ENCODE measurements at places on chromosomes 3 and 15.

- DNase-seq: no peak
These were observed 36.5 kb downstream of the QTRT2 start for GRCh38 chr3:114093016-114093380.

GRCh38 chr3:129121016-129121791 is 400 bp downstream of the RAB43 start:
- DNase-seq: no peak

DNA sequence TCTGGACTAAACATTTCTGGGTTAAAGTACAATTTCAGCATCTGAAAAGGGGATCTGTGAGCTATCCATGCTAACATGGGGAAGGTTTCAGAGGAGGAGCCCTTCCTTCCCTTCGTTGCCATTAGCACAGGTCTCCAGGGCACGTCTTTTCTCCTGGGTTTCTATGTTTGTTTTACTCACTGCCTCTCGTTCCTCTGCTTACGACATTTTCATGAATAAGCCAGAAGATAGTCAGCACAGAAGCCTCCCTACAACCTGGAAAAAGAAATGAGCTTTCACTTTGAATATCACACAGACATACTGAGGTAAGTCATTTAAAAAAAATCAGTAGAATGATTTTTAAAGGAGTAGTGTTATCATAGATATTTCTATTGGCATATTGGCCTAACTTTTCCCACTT is 117.2 kb upstream of the KCNMB2 start:
- no peak for DNase-seq

GRCh38 chr3:180492047-180492446 is 109.9 kb upstream of the TTC14 start:
- DNase-seq: no peak

DNA sequence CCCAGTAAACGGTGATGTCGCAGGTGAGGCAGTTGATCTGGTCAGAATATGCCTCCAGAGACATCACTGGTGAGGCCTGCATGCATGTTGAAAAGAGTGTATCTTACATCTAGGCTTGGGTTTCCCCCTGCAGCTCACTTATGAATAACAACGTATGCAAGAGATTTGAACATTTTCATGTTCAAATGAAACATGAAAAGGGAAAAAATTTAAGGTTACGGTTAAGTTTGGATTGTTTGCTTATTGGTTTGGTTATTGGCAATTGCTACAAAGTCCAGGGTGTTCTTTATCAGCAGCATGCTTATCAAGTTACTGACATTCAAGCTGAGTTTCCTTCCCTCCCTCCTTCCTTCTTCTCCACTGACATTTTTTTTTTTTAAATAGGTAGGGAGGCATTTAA is 123.2 kb downstream of the IGF1R start:
- no peak for DNase-seq

GRCh38 chr3:129410971-129411370 is 17.5 kb downstream of the EFCAB12 start:
- no peak for DNase-seq

DNA sequence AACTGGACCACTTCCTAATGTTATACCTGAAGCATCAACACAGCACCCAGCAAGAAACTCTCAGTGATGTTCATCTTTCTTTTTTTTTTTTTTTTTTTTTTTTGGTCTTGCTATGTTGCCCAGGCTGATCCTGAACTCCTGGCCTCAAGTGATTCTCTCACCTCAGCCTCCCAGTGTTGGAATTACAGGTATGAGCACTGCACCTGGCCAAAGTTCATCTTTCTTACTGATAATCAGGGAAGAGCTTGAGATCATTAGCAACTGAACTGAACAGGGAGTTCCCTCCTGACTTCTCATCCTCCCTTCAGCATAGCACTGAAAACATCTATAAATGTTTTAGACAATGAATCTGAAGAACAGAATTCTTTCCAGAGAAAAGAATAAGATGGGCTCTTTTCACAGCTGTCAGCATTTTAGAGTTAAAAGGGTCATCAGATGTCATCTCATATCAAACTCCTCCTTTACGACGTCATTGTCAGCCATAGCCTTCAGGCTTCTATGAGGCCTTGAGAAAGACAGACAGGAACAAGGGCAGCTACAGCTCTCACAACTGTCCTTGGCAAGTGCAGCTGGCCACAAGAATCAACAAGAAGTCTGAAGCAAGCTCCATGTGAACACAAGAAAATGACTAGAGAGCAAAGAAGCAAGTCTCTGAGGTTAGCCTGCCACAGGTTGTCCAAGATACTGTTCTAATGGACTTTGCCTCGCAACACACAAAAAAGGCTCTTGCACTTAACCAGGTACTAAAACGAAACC is 33.8 kb downstream of the SCAP start:
- no peak for DNase-seq

DNA sequence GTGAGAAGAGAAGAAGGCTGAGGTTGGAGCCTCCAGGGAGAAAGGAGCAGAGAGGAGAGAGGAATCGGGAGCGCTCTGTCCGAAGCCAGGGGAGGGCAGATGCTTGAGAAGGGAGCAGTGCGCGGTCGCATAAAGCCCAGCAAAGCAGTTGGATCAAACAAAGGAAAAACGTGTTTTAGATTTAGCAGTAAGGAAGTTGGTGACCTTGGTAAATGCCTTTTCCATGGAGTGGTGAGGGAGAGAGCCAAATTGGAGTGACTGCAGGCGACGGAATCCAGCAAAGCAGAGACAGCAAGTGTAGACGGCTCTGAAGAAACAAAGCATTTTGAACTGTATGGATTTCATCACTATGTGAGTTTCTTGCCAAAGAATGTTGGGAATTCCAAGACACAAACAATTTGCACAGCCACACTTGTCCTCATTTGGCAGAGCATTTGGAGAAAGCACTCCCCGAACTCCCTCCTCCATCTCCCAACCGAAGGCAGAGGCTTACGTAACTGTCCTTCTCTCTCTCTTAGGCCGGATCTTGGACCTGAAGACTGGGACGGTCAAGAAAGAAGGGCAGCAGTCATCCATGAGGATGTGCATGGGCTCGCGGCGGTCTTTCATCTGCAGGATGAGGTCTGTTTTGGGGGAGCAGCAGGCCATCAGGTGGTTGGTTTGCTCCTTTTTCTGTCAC is 103.6 kb downstream of the ARNT2 start:
- DNase-seq: no peak

DNA sequence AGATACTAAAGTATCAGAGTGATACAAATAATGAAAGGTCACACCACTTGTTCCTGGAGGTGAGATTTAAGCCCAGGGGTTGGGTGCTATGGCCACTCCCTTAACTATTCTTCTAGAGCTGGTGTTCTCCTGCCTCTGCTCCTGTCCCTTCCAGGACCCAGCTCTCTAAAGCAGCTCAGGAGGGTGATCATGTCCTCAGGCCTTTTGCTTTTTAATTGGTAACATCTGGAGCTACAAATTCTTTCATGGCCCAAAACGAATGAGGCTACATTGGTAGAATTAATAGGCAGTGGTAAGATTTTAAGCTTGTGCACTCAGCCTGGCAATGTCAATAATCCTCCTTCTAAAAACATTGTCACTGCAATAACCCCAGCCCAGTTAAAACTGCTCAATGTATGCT is 38.2 kb upstream of the CNOT10 start:
- no peak for DNase-seq

DNA sequence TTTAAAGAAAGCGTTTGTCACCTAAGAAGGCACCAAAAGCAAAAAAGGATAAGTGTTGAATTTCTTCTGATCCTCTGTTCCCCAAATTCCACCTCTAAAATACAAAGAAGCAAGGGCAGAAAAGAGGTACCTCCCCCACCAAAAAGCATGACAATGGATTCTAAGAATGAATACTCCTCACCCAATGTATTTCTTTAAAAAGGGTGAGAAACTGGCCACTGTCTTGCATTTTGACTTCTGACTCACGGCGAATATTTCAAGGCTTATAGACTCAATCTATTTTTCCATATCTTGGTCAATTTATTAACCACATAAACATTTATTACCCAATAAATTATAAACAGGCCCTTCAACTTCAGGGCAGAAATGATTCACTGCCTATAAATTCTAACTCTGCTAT is 131.1 kb downstream of the NR1I2 start:
- DNase-seq: no peak

- no peak for DNase-seq
These were observed 64.2 kb upstream of the LINGO1 start for GRCh38 chr15:77696871-77697270.

- DNase-seq: no peak
These were observed 17.0 kb downstream of the PRKAR2A start for GRCh38 chr3:48830715-48831114.

- no peak for DNase-seq
These were observed 231.5 kb upstream of the TLE3 start for GRCh38 chr15:70329179-70329578.

DNA sequence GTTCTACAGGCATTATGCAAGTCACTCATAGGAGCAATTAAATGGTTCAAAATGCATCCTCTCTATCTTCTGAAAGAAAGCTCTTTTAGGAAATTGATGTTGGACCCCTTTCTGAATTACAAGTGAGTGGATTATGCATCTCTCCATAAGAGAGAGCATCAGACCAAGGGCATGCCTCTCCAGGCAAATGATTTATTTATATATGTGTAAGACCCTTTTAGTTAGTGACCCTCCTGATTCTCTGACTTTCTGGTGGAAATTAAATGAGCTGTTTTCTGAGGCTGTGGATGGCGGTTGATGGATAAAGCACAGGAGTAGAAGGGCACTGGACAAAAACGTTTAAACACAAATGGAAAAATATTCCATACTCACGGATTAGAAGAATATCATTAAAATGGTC is 62.6 kb downstream of the CADPS start:
- DNase-seq: no peak

DNA sequence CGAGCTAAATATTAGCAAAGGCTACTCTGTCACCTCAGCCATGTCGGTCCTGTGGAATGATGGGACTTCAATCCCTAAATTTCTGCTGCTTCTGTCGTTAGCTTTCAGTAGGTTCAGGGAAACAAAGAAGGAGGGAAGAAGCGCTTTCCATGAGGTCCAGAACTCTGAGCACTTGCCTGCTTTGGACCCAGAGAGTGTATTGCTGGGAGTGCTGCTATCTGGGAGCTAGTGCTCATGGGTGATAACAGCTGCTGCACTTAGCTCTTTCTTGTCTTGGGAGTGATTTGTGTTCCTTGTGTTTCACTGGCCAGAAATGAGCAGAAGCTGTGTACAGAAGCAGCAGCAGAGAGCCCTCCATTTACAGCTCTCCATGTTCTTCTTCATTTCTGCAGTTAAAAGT is 369.8 kb downstream of the DIPK2A start:
- DNase-seq: no peak

GRCh38 chr15:63519548-63520178 is 15.3 kb downstream of the USP3 start:
- no peak for DNase-seq

DNA sequence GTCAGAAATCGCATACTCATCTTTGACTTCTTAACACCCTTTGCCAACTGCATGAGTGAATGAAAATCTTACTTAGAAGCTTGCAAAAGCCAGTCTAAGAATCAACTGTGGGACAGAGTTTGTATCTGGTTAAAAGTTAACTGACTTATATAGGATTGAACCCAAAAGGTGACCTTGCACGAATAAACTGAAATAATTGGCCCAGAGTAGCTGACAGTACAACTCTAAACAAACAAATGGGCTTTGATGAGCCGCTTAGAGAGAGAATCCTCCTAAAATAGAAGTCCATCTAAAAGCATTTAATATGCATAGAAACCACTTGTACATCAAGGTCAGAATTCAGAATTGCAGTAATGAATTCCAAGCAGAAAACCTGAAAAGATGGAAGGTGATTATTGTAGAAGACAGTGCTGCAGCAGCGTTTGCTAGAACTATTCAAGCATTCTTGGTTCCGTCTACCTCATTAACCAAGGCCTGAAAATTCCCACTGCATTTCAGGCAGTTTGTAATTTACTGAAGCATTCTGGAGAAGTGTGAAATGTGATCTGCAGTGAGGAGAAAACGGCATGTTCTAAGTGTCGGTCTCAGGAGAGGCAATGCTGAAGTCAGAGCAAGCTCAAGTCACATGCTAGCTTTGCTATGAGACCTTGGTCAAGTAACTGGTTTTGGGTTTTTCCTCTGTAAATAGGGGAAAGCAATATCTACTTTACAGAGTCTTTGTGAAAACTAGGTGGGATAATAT is 103.7 kb downstream of the CADPS start:
- DNase-seq: no peak

DNA sequence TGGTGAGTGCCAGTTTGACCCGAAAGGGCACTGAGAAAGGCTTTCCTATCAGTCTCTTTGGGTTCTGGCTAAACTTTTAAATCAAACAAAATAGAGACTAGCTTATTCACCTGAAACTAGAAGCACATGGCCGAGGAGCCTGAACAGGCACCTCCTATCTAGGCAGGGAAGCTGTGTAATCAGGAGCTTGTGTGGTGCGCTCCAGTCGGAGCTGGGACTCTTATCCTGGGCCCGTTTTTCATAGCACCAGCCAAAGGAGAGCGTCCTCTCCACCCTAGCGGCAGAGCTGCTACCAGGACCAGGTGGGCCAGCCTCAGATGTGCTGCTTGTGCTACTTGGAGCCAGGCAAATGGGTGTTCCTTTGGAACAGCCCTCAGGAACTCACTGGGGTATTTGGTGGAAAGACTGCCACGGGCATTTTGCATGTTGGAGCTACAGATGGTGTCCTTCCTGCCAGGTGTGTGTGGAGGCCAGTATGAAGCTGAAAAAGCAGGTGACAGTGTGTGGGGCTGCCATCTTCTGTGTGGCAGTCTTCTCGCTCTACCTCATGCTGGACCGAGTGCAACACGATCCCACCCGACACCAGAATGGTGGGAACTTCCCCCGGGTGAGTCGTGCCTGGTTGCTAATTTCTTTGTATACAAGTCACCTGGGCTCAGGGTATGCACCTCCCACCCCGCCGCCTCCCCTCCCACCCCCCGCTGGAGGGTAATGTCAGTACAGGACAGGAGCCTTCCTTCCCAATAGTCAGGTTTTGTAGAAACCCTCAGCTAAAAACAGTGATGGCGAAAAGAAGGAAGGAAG is 833 bp downstream of the MAN2A2 start:
- peak; percentile 75 for DNase-seq

- no peak for DNase-seq
These were observed 60.4 kb upstream of the CHD2 start for GRCh38 chr15:92839696-92840095.

GRCh38 chr3:63998852-63999754 is 24.2 kb downstream of the PSMD6 start:
- DNase-seq: no peak

DNA sequence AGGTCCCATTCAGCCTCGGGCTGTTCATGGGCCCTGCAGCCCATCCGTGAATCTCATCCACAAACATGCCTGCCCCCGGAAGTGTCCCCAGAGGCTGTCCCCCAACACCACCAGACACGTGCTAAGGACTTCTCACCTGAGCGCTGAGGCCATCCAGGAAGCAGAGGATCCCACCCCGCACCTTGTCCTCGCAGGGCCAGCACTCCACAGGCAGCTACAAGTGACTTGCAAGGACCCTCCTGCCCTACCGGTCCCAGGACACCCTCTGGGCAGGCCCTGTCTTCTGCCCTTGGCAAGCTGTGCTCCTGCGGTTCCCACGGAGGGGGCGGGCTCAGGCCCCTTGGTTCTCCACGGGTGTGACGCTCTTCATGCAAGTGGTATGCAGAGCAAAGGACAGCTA is 146.0 kb downstream of the NUP210 start:
- no peak for DNase-seq
